ENCODE measurements at places on chromosomes 12 and 14.

GRCh38 chr12:27333403-27334009, 870 bp downstream of the BMAL2 start:
- no peak for DNase-seq

DNA sequence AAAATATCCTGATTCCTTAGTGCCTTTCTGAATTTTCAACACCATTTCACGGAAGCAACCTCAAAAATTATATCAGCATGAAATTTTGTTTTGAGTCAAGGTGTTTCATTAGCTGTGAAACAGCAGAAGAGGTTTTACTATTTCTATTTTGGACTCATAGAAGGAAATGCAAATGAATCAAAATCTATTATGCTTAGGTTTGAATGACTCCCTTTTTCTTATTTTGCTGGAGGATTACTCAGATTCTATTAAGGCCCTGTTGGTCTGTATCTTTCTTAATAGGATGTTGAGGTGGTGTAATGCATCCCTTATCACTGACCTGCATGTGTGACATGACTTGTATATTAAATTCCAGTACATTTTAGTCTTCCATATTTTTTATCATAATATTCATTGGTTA, 165.8 kb downstream of the TMTC2 start:
- no peak for DNase-seq

GRCh38 chr12:97404543-97404942, 58.1 kb upstream of the RMST start:
- DNase-seq, result no peak

DNA sequence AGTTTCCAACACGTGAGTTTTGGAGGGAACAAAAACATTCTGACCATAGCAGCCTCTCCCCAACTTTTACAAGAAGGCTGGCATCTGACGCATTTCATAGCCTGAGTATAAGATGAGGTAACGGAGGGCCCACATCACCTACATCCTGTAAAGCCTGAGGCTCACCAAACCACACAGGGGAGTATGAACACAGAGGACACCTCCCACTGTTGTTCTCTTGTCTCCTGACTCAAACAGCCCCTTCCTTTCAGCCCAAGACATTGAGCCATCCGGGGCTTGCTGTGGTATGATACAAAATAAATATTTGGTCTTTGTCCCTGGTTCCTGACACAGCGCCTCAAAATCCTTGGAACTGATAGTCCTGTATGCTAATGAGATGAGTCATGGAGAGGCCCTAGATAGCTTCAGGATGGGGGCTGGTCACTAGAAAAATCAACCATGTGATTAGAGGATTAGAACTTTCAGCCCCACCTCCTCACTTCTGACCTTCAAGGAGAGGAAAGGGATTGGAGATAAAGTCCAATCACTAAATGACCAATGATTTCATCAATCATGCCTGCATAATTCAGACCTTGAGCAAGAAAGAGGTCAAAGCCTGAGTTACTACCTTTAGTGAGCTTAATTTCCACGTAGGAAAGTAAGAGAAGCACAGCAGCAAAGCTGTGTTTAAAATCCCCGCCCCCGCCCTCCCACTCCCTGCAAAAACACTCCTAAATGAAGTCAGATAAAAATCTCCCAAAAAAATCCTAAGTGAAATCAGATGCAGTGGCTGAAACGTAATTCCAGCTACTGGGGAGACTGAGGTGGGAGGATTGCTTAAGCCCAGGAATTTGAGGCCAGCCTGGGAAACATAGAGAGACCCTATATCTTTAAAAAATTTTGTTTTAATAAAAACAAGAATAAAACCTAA, 236.4 kb downstream of the PCNX1 start:
- DNase-seq, result no peak

GRCh38 chr14:24369907-24370687, 2.1 kb downstream of the NFATC4 start:
- DNase-seq, result no peak

- DNase-seq, result no peak
Measured at GRCh38 chr12:30508205-30508967, 187.3 kb downstream of the IPO8 start.

DNA sequence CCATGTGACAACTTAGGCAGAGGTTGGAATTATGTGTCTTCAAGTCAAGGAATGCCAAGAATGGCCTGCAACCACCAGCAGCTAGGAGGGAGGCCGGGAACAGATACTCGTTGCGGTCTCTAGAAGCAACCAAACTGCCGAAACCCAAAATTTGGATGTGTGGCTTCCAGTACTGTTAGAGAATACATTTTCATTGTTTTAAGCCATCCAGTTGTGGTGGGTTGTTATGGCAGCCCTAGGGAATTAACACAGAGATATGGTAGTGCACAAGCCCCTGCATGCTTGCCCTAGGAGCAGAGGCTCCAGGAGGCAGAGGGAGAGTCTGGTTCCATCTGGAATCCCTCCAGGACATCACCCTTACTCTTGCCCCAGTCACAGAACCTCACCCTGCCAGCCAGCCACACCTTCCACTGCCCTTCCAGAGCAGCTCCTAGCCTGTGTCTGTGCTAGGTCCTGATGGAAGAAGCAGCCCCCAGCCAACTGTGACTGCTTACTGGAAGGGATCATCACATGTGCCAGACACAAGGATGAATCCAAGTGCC, 19.5 kb downstream of the PITPNM2 start:
- DNase-seq, result no peak

GRCh38 chr12:102958073-102958829, 777 bp downstream of the ASCL1 start:
- no peak for DNase-seq

GRCh38 chr12:103387385-103387784, 108.4 kb downstream of the C12orf42 start:
- DNase-seq, result no peak

DNA sequence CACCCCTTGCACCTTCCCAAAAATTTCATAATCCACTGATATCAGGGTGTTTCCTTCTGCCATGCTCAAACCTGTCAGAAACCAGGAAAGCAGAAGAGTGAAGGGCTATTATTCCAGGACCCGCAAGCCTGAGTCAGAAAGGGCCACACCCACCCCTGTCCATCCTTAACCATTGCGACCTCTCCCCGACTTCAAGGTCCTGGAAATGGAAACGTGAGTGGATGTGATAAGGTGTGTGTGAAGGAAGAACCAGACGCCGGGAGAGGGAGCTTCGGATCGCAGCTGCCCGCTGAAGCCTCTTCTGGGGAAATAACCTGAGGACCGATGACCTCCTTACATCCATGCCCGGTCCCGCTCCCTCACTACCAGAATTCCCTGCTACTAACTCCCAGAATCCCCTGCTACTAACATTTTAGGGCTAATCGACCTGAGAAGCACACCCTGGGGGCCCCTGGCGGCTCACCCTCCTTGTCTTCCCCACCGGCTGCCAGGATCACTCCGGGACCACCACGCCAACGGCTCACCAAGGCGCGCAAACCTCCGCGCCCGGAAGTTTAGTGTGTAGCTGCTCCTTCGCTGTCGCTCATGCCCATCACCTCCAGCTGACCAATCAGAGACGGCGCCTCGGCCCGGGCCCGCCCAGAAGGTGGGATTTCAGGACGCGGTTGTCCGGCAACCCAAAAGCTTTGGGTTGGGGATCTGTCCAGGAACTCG, at the start of gene ACYP1:
TSS of gene ACYP1 (minus strand) at position 534 of the 714 bp plus-strand sequence. CDS start at position 63, 471 bp downstream.
- peak; percentile 80 for DNase-seq

- DNase-seq, result no peak
Measured at GRCh38 chr12:50354908-50355307, 41.5 kb downstream of the FAM186A start.

GRCh38 chr14:65815127-65815526, 402.6 kb downstream of the FUT8 start:
- no peak for DNase-seq

DNA sequence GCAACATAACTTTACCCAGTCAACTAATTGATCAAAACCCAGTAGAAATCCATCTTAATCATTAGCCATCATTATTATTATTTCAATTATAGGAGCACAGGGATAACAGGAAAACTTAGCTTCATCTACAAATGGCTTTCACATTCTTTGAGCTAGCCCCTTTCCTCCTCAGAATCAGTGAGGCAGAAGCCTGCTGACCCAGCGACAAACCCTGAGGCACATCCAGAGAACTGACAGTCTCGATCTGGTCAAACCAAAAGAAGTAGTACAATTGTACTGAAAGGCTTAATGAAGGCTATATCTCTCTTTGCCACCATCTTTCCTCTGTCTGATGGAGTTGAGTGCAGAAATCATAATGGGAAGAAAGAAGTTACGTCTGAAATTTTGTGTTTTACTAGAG, 109.8 kb upstream of the ARID2 start:
- DNase-seq, result no peak

GRCh38 chr14:104101086-104101621, 15.7 kb downstream of the ASPG start:
- no peak for DNase-seq

DNA sequence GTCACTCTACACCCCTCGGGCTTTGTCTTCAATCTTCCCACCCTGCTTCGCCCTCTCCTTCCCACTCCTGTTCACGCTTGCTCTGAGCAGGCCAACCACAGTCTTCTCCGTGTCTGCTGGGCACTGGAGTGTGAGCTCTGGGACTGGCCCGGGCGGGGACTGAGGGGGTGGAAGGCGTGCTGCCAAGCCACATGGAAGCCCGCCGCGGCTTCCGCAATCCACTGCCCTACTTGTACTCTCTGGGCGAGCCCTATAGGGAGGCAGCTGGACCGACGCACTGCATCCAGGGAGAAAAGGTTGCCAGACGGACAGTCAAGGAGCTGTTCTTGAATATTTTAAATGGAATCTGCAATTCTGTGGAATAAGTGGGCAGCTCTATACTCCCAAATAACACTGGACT, 24.8 kb downstream of the GOLGA3 start:
- no peak for DNase-seq

DNA sequence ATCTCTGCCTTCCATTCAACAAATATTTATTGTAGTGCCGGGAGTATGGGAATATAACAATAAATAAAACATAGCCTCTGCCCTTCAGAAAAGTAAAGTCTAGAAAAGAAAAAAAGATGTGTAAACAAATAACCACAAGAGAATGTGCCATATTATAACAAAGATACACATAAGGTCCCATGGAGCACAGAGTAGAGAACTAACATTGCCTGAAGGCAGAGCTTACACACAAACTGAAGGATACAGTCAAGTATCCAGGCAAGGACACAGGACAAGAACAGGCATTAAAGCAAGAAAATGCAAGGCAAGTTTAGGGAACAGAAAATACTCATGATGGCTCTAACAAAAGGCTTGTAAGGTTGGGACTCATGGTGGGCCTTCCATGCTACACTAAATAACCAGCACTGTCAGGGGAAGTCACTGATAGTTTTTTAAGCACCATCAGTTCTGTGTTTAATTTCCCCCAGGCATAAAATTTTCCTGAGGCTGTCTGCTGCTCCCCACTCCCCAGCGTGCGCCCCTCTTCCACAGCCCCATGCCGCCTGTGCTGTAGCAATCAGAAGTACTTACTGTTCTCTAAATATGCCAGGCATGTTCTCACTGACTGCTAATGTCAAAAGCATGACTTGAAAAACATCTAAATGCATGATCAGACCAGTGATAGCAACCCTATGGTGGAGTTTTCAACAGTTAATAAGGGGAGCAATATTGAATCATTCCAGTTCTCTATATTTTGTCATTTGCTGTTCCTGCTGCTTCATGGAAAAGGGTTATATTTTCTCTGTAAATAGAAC, 77.8 kb downstream of the ANKS1B start:
- DNase-seq, result no peak

DNA sequence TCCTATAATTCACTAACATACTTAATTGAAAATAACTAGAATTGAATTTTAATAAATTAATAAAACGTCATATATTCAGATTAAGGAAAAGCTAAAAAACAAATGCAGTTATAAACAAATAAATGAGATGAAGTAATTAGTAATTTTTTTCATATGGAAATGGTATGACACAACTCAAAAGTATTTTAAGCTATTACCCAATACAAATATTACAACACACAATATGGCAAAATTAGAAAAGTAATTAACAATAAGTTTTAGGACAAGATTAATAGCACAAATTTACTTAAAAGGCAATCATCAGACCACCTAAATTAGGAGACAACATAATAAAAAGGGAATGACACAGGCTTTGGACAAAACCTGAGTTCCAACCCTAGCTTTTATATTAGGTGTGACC, 81.7 kb downstream of the EEA1 start:
- DNase-seq, result no peak

DNA sequence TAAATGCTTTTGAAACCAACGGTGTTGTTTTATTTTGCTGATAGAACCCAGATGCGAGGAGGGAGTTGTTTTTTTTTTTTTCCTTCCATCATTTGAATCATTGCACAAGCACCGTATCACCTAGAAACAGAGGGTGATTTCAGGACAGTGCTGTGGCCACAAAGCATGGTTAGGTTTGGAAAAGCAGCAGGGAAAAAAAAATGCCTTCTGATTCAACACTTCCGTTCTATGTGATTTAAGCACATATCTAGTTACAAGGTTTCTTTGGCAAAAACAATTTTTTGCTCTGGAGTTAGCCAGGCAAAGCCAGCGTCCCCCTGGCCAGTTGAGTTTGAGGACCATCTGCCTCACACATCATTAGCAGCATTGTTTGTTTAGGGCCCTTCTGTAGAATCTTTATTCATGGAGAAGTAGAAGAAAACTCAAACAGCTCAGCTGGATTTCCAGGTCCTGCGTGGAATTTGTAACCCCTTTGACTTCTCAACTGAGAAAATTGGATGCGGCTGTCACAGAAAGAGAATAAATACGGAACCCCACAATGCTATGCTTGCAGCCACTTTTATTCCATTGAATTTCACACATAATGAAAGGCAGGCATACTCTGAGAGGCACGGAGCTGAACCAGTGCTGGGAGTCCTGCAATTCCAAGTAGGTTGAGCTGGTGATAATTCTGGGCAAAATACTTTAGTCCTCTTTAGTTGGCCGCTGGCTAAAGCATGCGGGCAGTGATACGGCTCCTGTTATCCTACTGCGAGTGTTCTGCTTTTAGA, 17.0 kb upstream of the WNT5B start:
- DNase-seq, result no peak

- DNase-seq, result peak; percentile 13
Measured at GRCh38 chr12:110281549-110282299, 677 bp downstream of the ATP2A2 start.

DNA sequence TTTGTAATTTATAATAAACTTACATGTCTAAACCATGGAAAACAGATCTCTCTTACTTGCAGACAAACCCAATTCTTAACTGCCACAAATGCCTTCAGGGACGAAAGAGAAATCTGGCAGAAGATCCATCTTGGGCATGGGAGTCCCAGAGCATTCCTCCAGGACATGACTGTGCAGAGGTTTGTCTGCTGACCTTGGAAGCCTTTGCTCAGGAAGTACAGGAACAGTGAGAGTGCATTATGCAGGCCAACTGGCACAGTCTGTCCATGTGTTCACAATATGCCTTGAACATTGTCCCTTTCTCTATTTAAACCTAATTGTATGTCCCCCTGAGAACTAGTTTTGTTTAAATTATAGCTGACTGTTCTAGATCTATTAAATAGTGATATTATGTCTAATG, 467.1 kb downstream of the ATP23 start:
- DNase-seq, result no peak

- DNase-seq, result no peak
Measured at GRCh38 chr12:86275356-86275755, 19.2 kb upstream of the MGAT4C start.

- DNase-seq, result no peak
Measured at GRCh38 chr14:37637341-37637740, 41.9 kb downstream of the TTC6 start.

All from activated CD8-positive, alpha-beta memory T cell treated with anti-CD3 and anti-CD28 coated beads for 4 hours (primary cell).